ENCODE measurements at places on chromosomes 2 and 18.

DNA sequence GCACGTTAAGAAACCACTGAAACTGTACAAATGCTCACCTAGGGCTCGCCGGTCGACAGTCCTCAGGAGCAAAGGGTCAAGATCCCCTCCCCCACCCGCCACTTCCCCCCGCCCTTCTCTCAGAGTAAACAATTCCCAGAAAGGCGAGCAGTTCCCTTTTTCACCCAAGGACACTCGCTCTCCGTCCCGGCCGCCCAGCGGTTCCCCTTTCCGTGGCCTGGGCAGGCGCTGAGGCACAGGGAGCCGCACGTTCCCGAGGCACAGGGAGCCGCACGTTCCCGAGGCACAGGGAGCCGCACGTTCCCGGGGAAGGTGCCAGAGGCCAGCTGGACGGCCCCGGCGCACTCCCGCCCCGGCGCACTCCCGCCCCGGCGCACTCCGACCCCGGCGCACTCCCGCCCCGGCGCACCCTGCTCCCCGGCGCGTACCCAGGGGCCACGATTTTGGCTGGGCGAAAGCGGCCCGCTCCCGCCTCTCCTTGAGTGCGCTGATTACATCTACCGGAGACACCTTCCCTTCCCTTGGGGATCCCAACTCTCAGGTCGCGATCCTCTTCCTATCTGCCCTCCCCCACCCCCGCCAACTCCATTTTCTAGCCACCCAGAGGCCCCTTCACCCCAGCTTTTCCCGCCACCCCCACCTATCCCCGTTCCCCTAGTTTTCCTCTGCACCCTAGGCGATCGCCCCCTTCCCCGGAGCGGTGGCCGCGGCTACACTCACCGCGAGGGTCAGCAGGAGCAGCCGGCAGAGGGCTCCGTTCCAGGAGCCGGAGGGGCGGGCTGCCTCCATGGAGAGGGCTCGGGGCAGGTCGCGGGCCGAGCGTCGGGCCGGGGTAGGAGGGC lies 817 bp downstream of the DSC2 start:
- DNase-seq, result peak; percentile 86

DNA sequence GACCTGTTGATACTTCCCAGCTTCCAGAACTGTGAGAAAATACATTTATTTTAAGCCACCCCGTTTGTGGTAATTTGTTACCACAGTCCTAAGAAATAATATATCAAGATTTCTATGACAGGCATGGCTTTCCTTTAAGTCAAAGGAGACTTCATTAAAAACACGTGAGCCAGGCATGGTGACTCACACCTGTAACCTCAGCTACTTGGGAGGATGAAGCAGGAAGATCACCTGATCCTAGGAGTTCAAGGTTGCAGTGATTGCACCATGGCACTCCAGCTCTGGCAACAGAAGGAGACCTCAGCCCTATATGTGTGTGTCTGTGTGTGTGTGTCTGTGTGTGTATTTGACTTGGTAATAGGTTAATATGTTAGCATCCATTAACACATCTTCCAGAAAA lies 69.8 kb upstream of the SCN7A start:
- no peak for DNase-seq

DNA sequence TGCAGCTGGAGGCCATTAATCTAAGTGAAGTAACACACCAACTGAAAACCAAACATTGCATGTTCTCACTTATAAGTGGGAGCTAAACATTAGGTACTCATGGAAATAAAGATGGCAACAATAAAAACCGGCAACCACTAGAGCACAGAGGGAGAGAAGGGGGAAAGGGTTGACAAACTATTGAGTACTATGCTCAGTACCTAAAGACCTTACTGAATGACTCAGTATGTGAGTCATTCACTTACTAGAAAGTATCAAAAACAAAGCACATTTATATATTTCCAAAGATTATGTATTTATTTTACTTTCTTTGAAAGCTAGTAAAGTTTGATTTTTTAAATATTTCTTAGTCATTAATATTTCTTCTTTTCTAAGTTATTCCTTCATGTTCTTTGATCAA lies 48.9 kb downstream of the ZNF385B start:
- DNase-seq, result no peak

DNA sequence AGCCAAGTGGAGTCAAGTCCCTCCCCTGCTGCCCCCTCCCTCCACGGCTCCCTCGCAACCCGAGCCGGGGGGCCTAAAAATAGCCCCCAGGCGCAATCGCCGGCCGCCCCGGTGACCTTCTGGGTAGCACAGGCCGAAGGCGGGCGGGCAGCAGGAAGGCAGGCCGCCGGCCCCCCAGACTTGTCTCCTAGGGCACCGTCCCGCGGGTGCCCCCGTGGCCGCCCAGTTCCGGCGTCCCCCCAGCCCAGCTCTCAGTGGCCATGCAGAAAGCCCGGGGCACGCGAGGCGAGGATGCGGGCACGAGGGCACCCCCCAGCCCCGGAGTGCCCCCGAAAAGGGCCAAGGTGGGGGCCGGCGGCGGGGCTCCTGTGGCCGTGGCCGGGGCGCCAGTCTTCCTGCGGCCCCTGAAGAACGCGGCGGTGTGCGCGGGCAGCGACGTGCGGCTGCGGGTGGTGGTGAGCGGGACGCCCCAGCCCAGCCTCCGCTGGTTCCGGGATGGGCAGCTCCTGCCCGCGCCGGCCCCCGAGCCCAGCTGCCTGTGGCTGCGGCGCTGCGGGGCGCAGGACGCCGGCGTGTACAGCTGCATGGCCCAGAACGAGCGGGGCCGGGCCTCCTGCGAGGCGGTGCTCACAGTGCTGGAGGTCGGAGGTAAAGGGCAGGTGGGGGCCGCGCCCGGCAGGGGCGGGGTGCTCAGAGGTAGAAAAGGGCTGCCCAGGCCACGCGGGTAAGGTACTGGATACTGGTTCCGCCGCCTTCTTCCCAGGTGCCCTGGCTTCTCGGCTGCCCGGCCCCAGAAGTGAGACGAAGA lies at the start of gene SPEG:
Gene SPEG, plus strand, starts transcription at position 126 of the 808 bp plus-strand sequence. Its CDS starts 135 bp downstream, at position 261.
- DNase-seq, result no peak

DNA sequence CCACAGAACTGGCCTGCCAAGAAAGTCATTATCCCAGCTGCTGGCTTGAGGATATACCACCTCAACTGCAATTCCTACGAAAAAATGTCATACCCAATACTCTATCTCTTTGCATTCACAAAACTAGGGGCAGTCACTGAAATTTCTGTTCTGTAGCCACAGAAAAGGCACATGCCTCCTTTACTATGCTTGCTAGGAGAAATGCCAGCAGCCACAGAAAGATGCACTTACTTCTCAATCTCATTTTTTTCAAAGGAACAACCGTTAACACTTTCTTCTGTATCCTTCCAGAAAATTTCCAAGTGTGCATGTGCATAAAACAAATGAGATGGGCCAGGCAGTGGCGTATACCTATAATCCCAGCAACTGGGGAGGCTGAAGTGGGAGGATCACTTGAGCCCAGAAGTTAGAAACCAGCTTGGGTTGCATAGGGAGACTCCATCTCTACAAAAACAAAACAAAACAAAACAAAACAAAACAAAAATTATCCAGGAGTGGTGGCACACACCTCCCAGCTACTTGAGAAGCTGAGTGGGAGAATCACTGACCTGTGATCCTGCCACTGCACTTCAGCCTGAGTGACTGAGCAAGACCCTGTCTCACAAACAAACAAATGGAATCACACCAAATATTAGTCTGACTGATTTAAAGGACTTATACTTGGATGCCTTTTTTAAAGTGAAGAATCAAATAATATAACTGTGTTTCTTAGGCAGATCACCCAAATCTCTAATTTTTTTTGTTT lies 22.4 kb upstream of the PUM2 start:
- no peak for DNase-seq

GRCh38 chr2:158665536-158666302 lies 129.4 kb upstream of the DAPL1 start:
- no peak for DNase-seq

Measured in OCI-M1 (cell line).